ENCODE measurements at places on chromosomes 5 and 9. TPM values are rescaled to one million over a fixed set of nuclear protein-coding genes. Genes with fewer than 3 reads are reported as not detected.

Gene PCDHGC5
- 3.3 TPM for total RNA-seq

Gene ARAP3
- 9.4 TPM for total RNA-seq

Gene CD14
- 26.0 TPM for total RNA-seq

Gene HDHD3
- total RNA-seq = 20.6 TPM
